ENCODE measurements at places on chromosomes 1 and 21.

- no peak overlapping the region for H3K4me3 ChIP-seq
- DNase-seq, result no peak
- H3K27me3 ChIP-seq, result no peaks in the 10 kb centered on the region
- no peaks in the 10 kb centered on the region for H3K4me1 ChIP-seq
- peaks cover 26% of the 10 kb centered on the region for H3K36me3 ChIP-seq
- no peak overlapping the region for H3K27ac ChIP-seq
These were observed 64.0 kb downstream of the APP start for GRCh38 chr21:26106562-26106961.

GRCh38 chr1:147218606-147219005 is 6.5 kb downstream of the FMO5 start:
- H3K27me3 ChIP-seq, result no peaks in the 10 kb centered on the region
- H3K27ac ChIP-seq, result no peak overlapping the region
- H3K36me3 ChIP-seq, result no peaks in the 10 kb centered on the region

GRCh38 chr1:37606481-37607263 is 10.9 kb upstream of the GNL2 start:
- DNase-seq, result no peak
- no peak overlapping the region for H3K4me3 ChIP-seq
- H3K27me3 ChIP-seq, result no peaks in the 10 kb centered on the region
- no peaks in the 10 kb centered on the region for H3K36me3 ChIP-seq
- no peaks in the 10 kb centered on the region for H3K4me1 ChIP-seq

- no peak overlapping the region for H3K27ac ChIP-seq
- peaks cover 16% of the 10 kb centered on the region for H3K27me3 ChIP-seq
- H3K36me3 ChIP-seq, result no peaks in the 10 kb centered on the region
These were observed 16.2 kb upstream of the MYOG start for GRCh38 chr1:203101813-203102634.

DNA sequence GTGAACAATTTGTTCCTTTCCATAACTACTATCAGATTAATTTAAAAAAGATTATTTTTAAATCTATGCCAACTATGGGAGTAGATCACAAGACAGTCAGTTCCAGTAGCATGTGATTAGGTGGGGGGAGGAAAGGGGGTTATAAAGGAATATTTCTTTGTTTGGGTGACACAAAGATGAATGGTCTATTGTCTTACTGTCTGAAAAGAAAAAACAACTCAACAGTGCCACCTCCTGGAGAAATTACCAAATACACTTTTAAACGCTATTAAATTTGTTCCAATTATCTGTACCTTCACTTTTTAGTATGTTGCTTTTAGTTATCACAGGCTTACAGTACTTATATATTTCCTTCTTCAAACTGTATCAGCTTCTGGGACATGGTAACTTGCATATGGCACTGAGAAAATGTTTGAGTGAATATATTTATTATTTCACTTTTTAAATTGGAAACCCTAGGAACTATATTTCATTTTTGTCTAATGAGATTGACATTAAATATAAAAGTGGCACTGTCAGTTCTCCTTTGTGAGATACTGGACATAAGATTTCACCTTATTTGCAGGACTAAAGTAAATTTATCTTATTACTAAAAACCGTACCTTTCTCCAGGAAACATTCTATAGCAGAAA is 1.7 kb upstream of the SORT1 start:
- H3K4me1 ChIP-seq, result peaks cover 7% of the 10 kb centered on the region
- no peak for DNase-seq
- H3K27ac ChIP-seq, result no peak overlapping the region
- peaks cover 7% of the 10 kb centered on the region for H3K36me3 ChIP-seq
- H3K4me3 ChIP-seq, result no peak overlapping the region

- DNase-seq, result no peak
- H3K4me1 ChIP-seq, result peaks cover 9% of the 10 kb centered on the region
- no peak overlapping the region for H3K27ac ChIP-seq
- H3K36me3 ChIP-seq, result no peaks in the 10 kb centered on the region
- no peaks in the 10 kb centered on the region for H3K27me3 ChIP-seq
- H3K4me3 ChIP-seq, result no peak overlapping the region
These were observed 305.5 kb upstream of the DUSP10 start for GRCh38 chr1:222047366-222047765.

- H3K27me3 ChIP-seq, result peaks cover 3% of the 10 kb centered on the region
- no peak overlapping the region for H3K4me3 ChIP-seq
- H3K36me3 ChIP-seq, result no peaks in the 10 kb centered on the region
- H3K4me1 ChIP-seq, result no peaks in the 10 kb centered on the region
- DNase-seq, result no peak
These were observed 87.4 kb downstream of the ROR1 start for GRCh38 chr1:63861052-63861691.

DNA sequence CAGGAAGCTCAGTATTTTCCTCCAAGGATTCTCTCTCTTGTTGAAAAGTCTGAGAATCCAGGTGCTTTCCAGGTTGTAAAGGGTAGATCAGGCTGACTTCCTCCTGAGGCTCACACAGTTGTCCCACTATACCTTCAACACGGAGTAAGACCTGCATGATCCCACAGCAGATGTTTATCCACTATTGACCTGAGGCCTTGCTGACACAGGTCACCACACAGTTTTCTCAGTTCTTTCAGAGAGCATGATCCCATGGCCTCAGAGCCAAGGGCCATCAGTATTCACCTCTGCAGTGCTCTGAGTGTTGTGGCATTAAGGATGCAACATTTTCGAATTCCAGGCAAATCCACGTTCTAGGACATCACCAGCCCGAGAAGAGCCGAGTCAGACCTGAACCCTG is 60.5 kb upstream of the ABCD3 start:
- H3K27ac ChIP-seq, result no peak overlapping the region
- H3K4me3 ChIP-seq, result no peak overlapping the region
- no peaks in the 10 kb centered on the region for H3K36me3 ChIP-seq
- peaks cover 3% of the 10 kb centered on the region for H3K4me1 ChIP-seq
- no peak for DNase-seq

DNA sequence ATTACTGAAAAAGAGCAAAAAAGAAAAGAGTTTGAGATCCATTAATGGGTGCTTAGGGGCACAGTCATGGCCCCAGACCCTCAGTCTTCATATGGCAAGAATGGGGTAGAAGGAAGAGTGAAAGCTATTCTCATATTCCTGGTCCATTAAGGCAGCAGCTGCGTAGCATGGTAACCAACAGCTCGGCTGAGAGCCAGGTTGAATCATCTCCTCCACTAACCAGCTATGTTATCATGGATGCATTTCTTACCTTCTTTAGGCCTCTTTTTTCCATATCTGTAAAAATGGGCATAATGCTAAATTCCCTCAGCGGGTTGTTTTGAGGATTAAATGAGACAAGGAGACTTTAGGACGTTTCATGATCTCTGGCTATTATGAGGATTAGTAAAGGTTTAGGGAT is 15.0 kb upstream of the SARS1 start:
- H3K36me3 ChIP-seq, result peaks cover 2% of the 10 kb centered on the region
- no peaks in the 10 kb centered on the region for H3K27me3 ChIP-seq
- no peak overlapping the region for H3K4me3 ChIP-seq
- no peak for DNase-seq

GRCh38 chr21:17270229-17270628 is 242.6 kb upstream of the CXADR start:
- H3K4me3 ChIP-seq, result no peak overlapping the region
- H3K36me3 ChIP-seq, result no peaks in the 10 kb centered on the region
- H3K27ac ChIP-seq, result no peak overlapping the region
- H3K27me3 ChIP-seq, result no peaks in the 10 kb centered on the region
- H3K4me1 ChIP-seq, result no peaks in the 10 kb centered on the region
- DNase-seq, result no peak

- H3K27me3 ChIP-seq, result peaks cover 42% of the 10 kb centered on the region
- DNase-seq, result no peak
- no peak overlapping the region for H3K27ac ChIP-seq
- H3K4me3 ChIP-seq, result no peak overlapping the region
- no peaks in the 10 kb centered on the region for H3K36me3 ChIP-seq
- H3K4me1 ChIP-seq, result peaks cover 7% of the 10 kb centered on the region
These were observed 7.1 kb upstream of the TMEM61 start for GRCh38 chr1:54973205-54973921.

DNA sequence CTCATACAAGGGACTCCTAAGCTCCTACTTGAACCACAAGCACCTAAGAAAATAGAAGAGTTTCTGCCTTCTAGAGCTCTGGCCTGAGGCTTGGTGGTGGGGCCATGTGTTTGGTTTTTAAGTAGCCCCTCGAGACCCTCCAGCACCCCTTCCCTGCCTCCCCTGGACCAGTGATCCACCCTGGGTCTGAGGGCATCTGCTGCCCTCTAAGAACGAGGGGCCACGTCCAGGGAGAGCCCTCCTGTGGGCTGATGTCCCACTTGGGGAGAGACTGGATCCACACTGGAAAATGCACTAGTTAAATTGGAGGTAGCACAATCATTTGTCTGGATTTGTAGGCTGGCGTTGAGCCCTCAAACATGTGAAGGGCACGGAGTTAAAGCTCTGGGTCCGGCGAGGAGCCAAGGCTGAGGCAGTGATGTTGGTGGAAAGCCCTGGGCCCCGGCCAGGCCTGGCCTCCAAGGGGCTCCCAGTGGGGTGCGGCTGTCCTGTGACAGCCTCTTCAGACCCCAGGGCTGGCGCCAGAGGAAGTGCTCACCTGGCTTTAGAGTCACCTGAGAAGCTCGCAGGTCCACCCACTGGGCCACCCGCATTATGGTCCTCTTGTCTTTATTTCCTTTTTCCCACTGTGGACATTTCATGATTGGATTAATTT is 65.2 kb downstream of the SLC37A1 start:
- no peak for DNase-seq
- peaks cover 26% of the 10 kb centered on the region for H3K36me3 ChIP-seq
- H3K27ac ChIP-seq, result no peak overlapping the region
- no peaks in the 10 kb centered on the region for H3K27me3 ChIP-seq

- H3K4me3 ChIP-seq, result no peak overlapping the region
- peaks cover 14% of the 10 kb centered on the region for H3K4me1 ChIP-seq
- no peak overlapping the region for H3K27ac ChIP-seq
- DNase-seq, result no peak
These were observed 271.6 kb downstream of the TRABD2B start for GRCh38 chr1:47725511-47725991.

- H3K27me3 ChIP-seq, result no peaks in the 10 kb centered on the region
- no peak overlapping the region for H3K27ac ChIP-seq
- no peak for DNase-seq
- H3K4me3 ChIP-seq, result no peak overlapping the region
- peaks cover 70% of the 10 kb centered on the region for H3K4me1 ChIP-seq
These were observed 39.4 kb downstream of the RCSD1 start for GRCh38 chr1:167669209-167670124.

GRCh38 chr1:201552941-201553351 is 14.0 kb downstream of the NAV1 start:
- no peaks in the 10 kb centered on the region for H3K4me1 ChIP-seq
- no peaks in the 10 kb centered on the region for H3K27me3 ChIP-seq
- no peak for DNase-seq

GRCh38 chr21:39531064-39531463 is 79.3 kb downstream of the SH3BGR start:
- no peaks in the 10 kb centered on the region for H3K4me1 ChIP-seq
- peaks cover 13% of the 10 kb centered on the region for H3K27me3 ChIP-seq
- no peak overlapping the region for H3K4me3 ChIP-seq
- DNase-seq, result no peak
- H3K27ac ChIP-seq, result no peak overlapping the region
- no peaks in the 10 kb centered on the region for H3K36me3 ChIP-seq

DNA sequence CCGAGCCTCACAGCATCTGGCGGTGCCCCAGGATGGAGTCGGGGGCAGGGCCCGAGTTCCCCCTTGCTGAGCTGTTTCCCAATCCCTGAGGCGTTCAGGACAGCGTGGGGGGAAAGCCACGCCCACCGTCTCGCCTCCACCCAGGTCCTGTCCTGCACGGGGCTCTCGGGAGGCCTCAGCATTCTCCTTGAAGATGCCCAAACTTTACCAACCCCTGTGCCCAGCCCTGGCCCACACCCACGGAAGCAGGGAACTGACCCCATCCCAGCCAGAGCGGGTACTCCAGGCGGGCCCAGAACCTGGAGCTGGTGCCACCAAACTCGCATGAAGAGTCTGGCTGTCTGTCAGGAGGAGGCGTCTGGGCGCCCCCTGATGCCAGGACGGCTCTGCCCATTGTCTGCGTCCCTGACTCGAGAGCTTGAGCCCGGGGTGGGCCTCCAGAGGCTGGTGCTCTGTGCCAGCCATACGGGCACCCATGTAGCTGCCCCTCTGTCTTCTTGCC is 35.3 kb upstream of the POFUT2 start:
- no peak for DNase-seq
- no peaks in the 10 kb centered on the region for H3K36me3 ChIP-seq
- H3K27ac ChIP-seq, result no peak overlapping the region
- H3K4me3 ChIP-seq, result no peak overlapping the region

DNA sequence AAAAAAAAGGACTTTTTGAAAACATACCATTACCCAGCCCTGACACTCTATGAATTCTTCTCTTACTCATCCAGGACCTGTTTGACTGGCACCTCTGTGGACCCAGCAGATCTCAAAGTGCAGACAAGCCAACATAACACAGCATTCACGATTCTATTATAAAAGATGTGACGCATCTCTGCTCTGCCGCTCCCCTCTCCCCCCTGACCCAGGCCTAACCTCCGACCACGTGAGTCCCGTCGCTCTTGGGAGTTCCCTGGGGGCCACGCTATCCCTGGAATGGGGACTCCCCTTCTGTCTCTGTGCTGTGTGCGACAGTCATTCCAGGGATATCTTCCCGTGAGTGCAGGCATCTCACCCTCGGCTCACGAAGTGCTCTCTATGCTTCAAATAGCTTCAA is 21.1 kb downstream of the LRRC38 start:
- no peaks in the 10 kb centered on the region for H3K4me1 ChIP-seq
- H3K27me3 ChIP-seq, result peaks cover 18% of the 10 kb centered on the region
- H3K4me3 ChIP-seq, result no peak overlapping the region
- DNase-seq, result no peak

GRCh38 chr1:182561456-182561855 is 27.6 kb downstream of the RNASEL start:
- H3K27me3 ChIP-seq, result no peaks in the 10 kb centered on the region
- no peak for DNase-seq
- no peak overlapping the region for H3K4me3 ChIP-seq
- H3K27ac ChIP-seq, result no peak overlapping the region

DNA sequence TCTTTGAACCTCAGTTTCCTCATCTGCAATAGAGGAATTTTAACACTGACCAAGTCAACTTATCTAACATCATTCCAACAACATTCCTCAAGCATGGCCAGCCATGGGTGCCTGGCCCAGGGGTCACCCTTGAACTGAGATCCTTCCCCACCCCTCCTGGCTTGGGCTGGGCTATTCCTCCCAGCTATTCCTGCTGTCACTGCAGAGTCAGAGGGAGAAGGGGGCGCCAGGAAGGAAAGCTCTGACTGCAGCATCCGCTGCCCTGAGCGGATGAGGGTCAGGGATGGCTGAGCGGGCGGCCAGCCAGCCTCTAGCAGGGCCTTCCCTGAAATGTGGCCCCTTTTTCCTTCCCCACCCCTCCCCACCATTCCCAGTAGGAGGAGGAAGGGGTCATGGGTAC is 3.1 kb downstream of the TINAGL1 start:
- DNase-seq, result no peak
- H3K36me3 ChIP-seq, result no peaks in the 10 kb centered on the region
- H3K27me3 ChIP-seq, result peaks cover 12% of the 10 kb centered on the region
- no peak overlapping the region for H3K27ac ChIP-seq
- no peak overlapping the region for H3K4me3 ChIP-seq

GRCh38 chr1:161172776-161173376 is 4.4 kb downstream of the B4GALT3 start:
- H3K4me1 ChIP-seq, result peaks cover 38% of the 10 kb centered on the region
- H3K4me3 ChIP-seq, result no peak overlapping the region
- DNase-seq, result no peak
- no peak overlapping the region for H3K27ac ChIP-seq
- H3K27me3 ChIP-seq, result no peaks in the 10 kb centered on the region

- peaks cover 7% of the 10 kb centered on the region for H3K27me3 ChIP-seq
- H3K27ac ChIP-seq, result no peak overlapping the region
- DNase-seq, result no peak
- H3K4me3 ChIP-seq, result no peak overlapping the region
- H3K4me1 ChIP-seq, result no peaks in the 10 kb centered on the region
These were observed 498.1 kb downstream of the LMO4 start for GRCh38 chr1:87826681-87827251.
